ENCODE measurements at places on chromosomes 13 and 19.
A peak's percentile ranks its signal among the peaks of the same experiment; 100 is the strongest.

DNA sequence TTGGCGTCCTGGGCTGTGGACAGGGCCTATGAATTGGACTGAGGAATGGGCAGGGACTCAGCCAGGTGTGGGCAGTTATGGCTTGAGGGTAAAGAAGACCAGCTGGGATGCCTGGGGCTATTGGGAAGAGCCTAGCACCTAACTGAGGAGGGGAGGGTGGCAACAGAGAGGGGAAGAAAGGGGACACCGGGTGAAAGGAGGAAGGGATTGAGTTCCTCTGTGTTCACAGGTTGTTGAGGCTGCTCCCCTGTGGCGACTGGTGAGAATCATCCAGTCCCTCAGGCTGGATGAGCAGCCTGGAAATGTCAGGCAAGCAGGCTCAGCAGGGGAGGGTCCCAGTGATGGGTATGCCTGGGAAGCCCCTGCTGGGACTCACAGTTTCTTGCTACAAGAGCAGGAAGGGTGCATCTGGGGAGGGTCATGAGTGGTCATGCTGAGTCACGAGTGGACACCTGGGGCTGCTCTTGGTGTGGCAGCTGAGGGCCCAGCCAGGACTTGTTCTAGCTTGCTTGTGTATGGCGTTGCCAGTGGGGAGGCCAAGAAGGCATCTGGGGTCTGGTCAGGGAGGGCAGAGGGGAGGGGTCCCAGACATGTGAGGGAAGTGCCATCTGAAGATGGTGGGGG, 1.4 kb downstream of the ZNF324 start:
- no peak for DNase-seq

DNA sequence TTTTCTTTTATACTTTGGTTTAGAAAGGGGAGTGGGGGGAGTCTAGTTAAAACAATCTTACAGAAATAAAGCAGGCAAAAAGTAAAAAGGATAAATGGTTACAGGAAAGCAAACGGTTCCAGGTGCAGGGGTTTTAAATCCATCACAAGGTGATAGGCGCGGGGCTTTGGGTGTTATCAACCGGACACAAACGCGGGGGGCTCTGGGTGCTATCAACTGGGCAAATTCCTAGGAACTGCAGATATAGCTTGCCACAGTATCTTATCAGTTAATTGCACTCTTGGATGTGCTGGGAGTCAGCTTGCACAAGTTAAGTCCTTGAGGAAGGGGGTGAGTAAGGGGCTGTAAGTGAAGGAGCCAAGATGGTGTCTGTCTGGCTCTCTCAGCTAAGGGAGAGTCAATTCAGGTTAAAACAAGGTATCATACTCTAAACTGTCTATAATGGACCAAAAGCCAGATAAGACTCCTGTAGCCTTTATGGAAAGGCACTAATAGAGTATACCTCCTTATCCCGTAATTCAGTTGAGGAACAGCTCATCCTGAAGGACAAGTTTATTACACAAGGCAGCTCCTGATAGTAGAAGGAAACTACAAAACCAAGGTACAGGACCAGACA, 32.6 kb upstream of the ZSCAN5A start:
- DNase-seq, result no peak

DNA sequence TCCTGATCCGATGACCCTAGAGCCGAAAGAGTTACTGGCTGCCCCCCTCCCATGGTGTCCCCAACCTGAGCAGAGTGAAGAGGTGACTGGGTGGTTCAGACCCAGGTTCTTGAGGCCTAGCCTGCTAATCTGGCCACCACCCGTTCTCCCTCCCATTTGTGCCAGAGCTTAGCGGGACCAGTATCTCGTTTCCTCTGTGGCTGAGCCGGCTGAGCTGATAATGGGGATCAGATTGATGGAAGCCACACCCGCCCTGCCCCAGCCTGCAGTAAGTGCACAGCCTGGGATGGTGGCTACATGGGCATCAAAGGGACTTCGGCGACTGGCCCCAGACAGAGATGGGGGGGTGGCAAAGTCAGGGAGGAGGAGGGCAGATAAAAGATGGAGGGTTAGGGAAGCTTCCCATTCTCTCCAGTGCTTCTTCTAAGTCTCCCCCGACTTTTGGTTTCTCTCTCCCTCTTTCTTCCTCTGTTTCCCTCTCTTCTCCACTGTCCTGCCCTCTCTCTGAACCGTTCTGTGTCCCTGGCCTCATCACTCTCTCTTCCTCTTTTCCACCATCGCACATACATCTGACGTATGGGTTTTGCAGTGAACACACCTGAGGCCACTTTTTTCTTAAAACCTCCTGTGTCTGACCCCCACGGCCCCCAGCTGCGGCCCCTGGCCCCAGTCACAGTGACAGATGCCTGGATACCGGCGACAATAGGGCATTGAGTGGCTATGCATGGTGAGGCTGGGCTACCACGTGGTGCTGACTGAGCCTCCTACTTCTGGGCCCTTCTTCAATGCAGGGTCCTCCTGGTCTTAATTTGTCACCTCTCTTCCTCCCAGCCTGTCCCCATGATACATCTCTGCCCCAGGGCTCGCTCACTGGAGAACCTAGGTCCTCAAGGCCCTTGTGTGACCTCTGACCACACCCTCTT, 2.4 kb downstream of the ELAVL3 start:
- no peak for DNase-seq

- peak; percentile 50 for DNase-seq
Measured at GRCh38 chr13:114109641-114110041, 22.8 kb downstream of the RASA3 start.

- no peak for DNase-seq
Measured at GRCh38 chr13:106176117-106176516, 359.3 kb downstream of the EFNB2 start.

- no peak for DNase-seq
Measured at GRCh38 chr13:44385847-44386246, 12.2 kb downstream of the SERP2 start.

DNA sequence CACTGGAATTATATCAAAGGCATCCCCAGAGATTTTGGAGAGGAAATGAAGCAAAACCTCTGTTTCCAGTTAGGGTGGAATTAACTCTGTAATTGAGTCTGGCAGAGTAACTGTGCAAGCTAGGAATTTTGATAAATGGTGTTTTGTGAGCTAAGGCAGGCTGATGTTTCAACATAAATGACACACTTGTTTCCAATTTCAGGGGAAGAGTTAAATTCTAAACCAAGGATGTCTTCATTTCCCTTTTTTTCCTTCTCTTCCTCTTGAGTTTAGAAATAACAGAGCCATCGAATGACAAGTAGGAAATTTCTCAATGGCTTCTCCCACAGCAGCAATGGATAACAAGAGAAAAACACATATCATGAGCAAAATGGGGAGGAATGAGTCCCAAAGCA, 131.2 kb downstream of the IRS2 start:
- no peak for DNase-seq

DNA sequence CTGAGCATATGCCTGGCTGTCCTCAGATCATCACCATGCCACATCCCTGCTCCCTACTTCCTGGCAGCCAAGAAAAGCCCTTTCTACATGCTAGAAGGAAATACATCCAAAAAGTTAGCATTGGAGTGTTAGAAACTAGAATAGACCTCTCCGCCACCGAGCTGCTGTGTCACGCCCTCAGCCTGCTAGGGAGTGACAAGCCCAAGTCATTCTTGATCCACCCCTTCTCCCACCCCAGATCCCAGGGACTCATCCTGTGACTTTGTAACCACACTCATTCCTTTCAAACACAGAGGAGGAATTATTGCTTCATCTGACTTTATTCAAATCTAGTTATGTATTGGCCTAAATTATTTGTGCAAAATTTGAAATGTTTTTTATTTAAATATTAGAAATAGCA, 45.3 kb downstream of the POLR1D start:
- DNase-seq, result no peak

DNA sequence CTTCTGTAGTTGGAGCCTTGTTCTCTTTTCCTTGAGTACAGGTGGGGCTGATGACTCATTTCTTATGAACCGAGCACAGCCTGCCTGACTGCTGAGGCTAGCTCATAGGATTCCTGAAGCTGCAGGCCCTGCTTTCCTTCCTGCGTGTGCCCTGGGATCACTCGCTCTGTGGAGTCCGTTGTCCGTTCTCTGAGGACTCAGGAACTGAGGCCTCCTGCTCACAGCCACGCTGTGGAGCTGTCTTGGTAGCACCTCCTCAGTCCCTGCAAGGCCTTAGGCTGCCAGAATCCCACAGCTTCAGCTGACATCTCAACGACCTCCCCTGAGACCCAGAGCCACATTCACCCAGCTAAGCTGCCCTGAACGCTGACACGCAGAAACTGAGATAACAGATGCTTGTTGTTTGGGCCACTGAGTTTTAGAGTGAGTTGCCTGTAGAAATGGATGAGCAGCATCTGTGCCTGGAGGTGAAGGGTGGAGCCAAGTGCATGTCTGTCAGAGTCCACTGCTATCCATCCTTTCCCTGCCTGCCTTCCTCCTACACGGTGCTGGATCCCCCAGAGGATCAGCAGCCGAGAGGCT, 72.9 kb downstream of the ARHGEF7 start:
- no peak for DNase-seq

GRCh38 chr19:29370276-29370675, 155.5 kb upstream of the VSTM2B start:
- DNase-seq, result no peak

GRCh38 chr13:27678306-27679040, 56.8 kb downstream of the POLR1D start:
- DNase-seq, result no peak

DNA sequence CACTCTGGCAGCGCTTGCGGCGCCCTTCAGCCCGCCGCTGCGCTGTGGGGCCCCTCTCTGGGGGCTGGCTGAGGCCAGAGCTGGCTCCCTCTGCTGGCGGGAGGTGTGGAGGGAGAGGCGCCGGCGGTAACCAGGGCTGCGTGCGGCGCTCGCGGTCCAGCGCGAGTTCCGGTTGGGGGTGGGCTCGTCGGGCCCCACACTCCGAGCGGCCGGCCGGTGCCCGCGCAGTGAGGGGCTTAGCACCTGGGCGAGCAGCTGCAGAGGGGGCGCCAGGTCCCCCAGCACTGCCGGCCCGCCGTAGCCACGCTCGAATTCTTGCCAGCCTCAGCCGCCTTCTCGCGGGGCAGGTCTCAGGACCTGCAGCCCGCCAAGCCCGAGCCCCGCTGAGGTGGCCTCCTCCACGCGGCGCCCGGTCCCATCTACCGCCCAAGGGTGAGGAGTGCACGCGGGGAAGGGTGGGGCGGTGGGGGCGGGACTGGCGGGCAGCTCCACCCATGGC, 879.0 kb upstream of the SLITRK5 start:
- no peak for DNase-seq

DNA sequence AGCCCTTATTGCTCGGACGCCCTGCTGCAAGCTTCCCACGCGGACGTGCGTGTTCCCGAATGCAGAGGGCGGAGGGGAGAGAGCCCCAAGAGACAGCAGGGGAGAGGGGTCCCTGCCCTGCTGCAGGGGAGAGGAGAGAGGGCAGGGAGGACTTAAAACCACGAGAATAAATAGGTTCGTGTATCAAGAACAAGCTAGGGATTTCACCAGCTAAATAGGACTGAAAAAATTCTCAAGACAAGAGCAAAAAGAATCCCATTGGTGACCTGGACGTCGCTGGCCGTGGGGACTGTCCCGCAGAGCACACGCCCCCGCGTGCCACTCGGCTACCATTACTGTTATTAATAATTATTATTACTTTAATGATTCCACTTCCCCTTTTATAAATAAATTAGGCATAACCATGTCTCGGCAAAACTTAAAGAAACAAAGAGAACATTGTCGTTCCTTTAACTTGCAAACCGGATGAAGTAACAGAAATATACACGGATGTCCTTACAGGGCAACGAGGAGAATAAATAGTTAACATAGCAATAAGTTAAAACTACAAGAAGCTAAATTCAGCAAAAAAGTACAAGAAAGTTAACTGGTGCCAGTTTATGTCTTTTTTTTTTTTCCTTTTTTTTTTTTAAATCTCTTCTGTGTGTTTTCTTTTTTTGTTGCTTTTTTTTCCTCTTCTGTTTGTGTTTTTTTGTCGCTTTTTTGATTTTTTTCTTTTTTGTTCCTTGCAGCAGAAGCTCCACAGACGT, 16.6 kb downstream of the PRKCSH start:
- DNase-seq, result no peak

DNA sequence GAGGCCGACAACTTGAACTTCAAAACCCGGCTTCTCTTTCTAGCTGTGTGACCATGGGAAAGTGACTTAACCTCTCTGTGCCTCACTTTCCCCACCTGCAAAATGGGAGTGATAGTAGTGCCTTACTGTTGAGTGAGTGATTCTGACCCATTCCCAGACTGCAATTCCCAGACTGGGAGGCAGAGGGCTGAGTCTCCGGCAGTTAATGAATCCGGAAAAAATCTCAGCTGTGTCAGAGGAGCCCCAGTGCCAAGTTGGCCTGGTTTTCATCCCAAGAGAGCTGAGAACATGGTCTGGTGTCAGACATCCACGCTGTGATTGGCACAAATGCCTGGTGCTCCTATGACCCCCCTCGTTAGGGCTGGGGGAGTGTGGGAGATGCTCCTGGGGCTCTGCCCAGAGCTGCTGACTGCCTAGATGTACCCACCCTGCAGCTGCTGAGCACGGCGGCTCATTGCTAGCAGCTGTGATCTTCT, 50.0 kb downstream of the PIN1 start:
- DNase-seq, result no peak

- no peak for DNase-seq
Measured at GRCh38 chr13:37360556-37360955, 238.0 kb downstream of the POSTN start.

- peak; percentile 66 for DNase-seq
Measured at GRCh38 chr19:1862424-1863327, 703 bp downstream of the KLF16 start.

GRCh38 chr13:44974056-44974793, 15.0 kb downstream of the NUFIP1 start:
- DNase-seq, result no peak

DNA sequence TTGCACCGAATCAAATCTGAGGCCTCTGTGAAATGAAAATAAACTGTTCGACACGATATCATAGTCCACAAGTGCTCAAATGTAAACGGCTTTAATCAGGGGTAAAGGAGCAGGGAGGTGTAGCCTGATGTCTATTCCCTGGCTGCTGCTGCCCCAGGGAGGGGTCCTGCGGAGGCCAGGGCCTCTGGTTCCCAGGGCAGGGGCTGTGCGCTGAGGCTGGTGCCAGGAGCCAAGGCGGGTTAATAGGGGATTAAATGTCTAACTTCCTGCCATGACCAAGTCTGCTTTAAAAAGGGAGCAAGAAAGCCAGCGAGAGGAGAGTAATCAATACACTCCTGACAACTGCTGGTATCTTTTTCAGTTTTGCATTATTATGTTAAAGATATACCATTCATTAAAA, 59.4 kb downstream of the ZNF536 start:
- no peak for DNase-seq

DNA sequence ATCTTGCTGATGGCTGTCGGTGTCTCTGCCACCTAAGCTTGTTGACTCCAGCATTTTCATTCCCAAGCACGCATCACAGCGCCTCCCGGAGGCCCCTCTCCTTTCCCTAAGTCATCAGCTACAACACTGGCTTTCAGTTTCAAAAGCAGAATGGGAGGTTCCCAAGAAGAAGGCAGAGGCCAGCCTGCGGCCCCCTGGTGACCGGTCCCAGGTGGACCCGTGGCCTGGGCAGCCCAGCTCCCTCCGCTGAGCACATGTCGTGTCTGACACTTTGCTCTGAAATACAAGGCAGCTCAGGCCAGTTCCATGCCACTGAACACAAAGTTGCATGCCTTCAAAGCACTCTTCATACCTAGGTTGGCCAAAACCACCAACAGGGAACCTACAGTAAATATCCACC, 8.5 kb downstream of the MLLT1 start:
- no peak for DNase-seq

GRCh38 chr13:112727581-112727980, 37.7 kb downstream of the ATP11A start:
- DNase-seq, result no peak

GRCh38 chr19:35249146-35249847, 495 bp downstream of the LSR start:
- DNase-seq, result no peak

- no peak for DNase-seq
Measured at GRCh38 chr13:50340146-50340545, 324.9 kb downstream of the KCNRG start.

- no peak for DNase-seq
Measured at GRCh38 chr13:39835253-39835652, 179.8 kb downstream of the COG6 start.
